ENCODE measurements at places on chromosomes 13 and 19.
A peak's percentile ranks its signal among the peaks of the same experiment; 100 is the strongest.

GRCh38 chr13:105087945-105088344, 1447.5 kb downstream of the EFNB2 start:
- DNase-seq = no peak

DNA sequence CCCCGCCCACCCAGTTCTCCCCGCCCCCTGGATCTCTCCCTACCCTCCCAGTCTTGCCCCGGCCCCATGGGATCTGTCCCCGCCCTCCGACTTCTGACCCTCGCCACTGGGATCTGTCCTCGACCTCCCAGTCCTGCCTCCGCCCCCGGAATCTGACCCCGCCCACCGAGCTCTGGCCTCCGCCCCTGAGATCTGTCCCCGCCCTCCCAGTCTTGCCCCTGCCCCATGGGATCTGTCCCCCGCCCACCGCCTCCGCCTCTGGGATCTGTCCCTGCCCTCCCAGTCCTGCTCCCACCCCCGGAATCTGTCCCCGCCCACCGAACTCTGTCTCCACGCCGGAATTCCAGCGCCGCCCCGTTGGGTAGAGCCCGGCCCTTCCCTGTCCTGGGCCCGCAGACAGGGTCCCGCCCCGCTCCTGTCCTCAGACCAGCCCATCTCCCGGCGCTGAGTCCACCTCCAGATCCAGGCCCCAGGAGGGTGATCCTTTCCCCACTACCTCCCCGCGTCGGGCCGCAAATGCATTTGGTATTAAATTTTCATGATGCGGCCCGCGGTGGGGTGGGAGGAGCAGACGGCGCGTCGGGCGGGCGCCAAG, 1.5 kb upstream of the SLC17A7 start:
- peak; percentile 30 for DNase-seq

DNA sequence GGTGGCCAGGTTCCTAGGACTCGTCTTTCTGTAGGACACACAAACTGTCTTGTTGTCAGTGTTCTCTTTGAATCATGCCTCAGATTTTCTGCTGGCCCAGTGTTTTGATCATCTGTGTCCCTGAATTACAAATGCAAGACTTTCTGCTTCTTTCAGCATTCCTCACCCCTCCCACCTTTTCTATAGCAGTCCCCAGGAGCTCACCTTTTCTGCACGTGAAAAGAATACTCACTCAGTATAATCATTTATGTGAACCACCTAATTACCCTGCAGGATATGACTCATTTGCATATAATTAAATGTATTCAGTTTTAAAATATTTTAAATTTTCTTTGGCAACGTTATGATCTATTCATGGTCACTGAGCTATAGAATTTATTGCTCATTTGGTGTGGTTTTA, 389.2 kb downstream of the ITGBL1 start:
- no peak for DNase-seq

GRCh38 chr13:35566340-35566739, 89.9 kb upstream of the MAB21L1 start:
- DNase-seq = no peak

GRCh38 chr13:32737679-32738078, 151.4 kb downstream of the PDS5B start:
- no peak for DNase-seq

GRCh38 chr19:15015946-15016542, 33.2 kb upstream of the CASP14 start:
- DNase-seq = no peak

- DNase-seq = no peak
Measured at GRCh38 chr19:4389064-4389375, 11.3 kb downstream of the SH3GL1 start.

DNA sequence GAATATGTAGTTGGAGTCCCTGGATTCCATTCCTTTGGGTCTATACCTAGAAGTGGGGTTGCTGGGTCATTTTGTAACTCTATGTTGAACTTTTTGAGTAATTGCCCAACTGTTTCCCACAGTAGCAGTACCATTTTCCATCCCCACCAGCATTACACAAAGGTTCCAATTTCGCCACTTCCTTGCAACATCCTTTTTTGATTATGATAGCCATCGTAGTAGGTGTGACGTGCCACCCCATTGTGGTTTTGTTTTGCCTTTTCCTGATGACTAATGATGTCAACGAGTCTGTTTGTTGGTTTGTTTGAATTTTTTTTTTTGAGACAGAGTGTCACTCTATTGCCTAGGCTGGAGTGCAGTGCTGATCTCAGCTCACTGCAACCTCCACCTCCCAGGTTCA, 3.3 kb upstream of the PEX11G start:
- DNase-seq = no peak

GRCh38 chr19:11964496-11964857, 363 bp upstream of the ZNF763 start:
- DNase-seq = no peak

DNA sequence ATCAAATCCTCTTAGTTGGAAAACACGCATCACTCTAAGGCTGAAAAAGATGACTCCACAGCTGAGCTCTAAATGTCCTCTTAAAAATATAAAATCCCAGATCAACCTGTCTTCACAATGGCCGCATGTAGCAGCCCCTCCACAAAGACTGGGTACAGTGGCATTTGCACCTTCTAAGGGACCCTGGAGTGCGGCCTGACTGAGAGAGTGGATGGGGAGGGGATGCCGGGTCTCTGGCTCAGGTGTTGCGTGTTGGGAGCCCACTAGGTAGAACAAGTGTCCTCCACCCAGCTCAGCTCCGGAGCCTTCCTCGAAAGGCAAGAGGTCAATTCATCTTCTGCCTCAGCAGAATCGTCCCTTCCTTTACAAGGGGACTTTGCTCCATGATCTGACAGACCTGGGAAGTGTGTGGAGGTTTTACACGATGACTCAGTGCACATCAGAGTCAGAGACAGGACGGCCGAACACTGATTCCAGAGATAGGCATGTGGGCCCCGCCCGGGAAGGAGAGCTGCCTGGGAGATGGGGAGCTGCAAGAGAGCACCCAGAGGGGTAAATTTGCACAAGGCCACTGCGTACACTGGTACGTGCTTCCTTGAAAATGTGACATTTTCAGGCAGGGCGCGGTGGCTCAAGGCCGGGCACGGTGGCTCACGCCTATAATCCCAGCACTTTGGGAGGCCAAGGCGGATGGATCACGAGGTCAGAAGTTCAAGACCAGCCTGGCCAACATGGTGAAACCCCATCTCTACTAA, 23.5 kb upstream of the SLC15A1 start:
- no peak for DNase-seq

- no peak for DNase-seq
Measured at GRCh38 chr13:91399189-91400062, 1.0 kb downstream of the GPC5 start.

DNA sequence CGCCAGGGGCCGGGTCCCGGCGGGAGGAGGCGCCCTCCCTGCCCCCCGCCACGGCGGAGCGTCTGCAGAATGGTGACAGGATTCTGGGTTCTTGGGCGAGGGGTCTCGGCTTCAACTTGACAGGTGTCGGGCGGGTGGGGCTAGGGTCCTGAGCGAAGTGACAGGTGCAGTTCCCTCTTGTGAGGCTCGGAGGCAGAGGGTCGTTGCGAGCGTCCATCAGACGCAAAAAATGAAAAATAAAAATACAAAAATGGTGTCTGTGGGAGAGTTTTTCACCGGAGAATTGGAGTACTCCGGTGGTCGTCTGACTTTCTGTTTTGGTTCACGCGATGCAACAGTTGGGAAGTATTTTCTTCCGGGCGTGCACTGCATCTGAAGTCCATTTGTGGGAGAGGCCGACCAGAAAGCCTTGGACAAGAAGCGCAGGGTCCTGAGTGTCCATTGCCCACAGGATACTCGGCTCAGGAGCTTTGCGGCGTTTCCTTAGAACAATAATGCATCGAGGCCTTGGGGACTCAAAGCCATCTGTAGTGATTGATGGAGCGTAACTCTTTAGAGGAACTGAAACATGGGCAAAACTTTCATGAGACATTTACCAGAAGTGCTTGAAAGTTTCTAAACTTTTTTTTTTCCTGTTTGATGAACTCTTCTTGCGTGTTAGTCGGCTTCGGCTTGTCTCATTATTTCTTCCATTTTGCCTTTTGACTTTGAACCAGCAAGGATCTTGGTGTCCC, 759 bp downstream of the RB1 start:
- no peak for DNase-seq

DNA sequence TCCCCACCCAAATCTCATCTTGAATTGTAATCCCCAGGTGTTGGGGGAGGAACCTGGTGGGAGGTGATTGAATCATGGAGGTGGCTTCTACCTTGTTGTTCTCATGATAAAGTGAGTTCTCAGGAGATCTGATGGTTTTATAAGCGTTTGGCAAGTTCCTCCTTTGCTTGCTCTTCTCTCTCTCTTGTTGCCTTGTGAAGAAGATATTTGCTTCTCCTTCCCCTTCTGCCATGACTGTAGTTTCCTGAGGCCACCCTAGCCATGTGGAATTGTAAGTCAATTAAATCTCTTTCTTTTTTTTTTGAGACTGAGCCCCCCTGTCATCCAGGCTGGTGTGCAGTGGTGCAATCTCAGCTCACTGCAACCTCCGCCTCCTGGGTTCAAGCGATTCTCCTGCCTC, 34.4 kb downstream of the VSTM1 start:
- DNase-seq = no peak

GRCh38 chr13:67462098-67462497, 232.0 kb upstream of the PCDH9 start:
- no peak for DNase-seq

DNA sequence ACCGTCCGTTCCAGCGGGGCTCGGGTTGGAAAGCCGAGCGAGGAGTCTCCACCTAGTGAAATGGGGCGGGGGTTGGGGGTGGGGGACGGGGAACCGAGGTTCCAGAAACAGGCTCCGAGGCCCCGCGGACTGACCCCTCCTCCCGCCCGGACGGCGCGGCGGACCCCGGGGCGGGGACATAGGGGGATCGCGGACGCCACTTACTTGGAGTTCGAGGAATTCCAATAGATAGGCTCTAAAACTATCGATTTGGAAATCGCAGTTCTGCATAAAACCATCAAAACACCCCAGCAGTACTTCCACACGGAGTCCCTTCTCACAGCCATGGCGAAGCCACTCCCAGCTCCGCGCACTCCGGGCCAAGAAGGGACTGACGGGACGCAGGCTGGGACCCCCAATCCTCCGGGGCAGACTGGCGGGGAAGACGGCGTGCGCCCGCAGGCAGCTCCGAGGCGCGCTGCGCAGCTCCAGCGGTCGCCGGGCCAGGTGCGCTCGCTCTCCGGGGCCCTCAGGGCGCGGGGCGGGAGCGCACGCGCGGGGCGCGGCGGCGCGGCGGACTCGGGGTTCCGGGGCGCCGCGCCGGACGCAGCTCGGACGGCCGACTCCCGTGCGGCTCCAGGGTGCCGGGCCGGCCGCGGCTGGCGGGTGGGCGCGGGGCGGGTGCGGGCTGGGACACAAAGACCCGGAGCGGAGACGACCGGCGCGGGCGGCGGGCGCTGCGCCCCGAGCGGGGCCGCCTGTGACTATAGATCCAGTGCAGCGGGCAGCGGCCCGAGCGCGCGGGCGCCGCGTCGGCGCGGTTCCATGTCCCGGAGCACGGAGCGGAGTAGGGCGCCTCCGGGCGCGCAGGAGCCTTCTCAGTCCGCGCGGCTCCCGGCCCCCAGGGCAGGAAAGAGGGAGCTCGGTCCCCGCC, 567 bp downstream of the EFNB2 start:
- DNase-seq = no peak

DNA sequence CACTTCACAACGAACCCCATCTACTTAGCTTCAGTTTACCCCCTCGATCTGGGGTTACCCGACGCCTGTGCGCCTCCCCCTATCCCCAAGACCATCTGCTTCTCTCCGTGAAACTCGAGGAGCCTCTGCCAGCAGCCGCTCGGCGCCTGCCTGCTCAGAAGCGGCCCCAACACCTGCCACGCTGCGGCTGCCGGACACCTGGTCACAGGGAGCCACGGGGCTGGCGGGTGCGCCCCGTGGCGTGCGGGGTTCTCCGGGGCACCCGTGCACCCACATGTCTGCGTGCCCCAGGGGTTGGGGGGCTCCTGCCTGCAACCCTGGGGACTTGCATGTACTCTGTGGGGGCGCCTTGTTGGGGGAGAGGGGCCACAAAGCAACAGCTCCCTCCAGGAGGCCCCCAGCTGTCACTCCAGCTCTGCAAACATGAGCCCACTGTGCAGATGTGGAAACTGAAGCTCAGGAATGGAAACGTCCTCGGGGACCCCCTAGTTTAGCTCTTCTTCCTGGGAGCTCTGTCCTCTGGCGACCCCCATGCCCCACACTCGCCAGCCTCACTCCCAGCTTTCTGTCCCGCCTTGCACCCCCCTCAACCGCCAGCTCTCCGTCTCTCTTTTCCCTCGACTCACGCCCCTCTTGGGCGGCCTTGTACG, 7.0 kb upstream of the SEMA6B start:
- DNase-seq = no peak

DNA sequence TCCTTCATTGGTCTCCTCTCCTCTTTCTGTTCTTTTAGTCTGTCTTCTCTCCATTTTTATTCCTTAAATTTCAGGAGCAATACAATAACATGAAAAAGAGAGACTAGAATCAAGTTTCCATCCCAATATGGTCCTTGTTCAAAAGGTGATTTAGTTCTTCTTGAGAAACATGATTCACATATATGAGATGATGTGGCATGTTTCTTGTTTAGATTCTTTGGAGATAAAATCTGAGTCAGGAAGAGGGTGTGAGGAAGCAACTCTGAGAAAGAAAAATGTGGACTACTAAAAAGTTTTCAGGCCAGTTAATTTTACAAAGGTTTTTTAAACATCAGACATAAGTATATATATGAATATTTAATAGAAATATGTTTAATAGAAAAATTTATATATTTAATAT, 231.4 kb downstream of the OXGR1 start:
- no peak for DNase-seq

DNA sequence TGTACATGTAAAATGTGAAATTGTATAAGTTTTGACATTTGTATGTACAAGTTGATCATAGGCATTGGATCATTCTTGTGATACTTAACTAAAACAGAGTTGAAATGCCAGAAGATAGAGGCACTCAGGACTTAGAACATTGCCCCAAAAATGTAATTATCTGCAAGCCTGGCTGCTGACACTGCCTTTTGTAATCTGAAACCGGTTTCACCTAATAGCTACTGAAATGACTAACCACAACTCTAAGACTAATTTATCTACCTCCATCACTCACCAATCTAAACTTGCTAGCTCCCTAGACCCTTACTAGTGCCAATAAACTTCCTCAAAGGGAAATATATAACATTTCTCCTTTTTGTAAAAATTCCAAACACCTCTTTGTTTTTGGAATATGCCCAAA, 2596.2 kb downstream of the PCDH9 start:
- DNase-seq = no peak

DNA sequence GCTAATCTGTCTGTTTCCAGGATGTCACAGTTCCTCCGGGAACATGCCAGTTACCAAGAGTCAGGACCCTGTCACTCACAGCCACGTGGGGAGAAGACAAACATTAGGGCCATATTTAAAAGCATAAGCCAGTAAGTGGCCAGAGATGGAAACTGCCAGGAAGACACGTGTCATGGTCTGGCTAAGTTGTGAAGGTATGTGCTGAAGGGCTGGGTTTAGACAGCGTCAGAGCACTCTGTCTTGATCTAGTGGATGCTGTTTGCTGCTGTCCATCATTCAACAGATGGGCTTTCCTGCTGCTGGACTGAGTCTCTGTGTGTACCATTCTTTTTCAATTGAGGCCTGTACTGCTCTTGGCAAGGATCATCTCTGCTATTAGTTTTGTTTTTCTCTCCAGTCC, 128.6 kb downstream of the HS6ST3 start:
- DNase-seq = no peak
